Activated CD8-positive, alpha-beta memory T cell treated with anti-CD3 and anti-CD28 coated beads for 48 hours (primary cell): ENCODE measurements at places on chromosomes 1 and 21.

GRCh38 chr1:226110249-226111097, 48.0 kb downstream of the H3-3A start:
- DNase-seq = peak; percentile 66

- no peak for DNase-seq
These were observed 41.1 kb downstream of the COLGALT2 start for GRCh38 chr1:183996396-183996795.

DNA sequence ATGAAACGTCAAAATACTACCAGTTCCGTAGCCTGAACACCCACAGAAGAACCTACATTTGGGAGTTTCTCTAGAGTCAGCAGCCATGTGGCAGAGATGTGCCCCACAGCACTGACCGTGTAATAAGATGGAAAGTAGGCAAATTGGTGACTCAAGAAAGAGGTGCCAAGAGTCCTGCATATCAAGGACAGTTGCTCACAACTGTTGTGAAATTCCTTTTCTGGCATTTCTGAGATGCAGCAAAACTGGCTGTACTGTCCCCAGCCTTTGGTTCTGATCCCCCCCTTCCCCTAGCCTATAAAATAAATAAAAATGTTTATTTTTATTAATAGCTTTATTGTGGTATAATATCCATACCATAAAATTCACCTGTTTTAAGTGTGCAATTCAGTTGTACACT, 324.0 kb downstream of the PCP4 start:
- DNase-seq = no peak

DNA sequence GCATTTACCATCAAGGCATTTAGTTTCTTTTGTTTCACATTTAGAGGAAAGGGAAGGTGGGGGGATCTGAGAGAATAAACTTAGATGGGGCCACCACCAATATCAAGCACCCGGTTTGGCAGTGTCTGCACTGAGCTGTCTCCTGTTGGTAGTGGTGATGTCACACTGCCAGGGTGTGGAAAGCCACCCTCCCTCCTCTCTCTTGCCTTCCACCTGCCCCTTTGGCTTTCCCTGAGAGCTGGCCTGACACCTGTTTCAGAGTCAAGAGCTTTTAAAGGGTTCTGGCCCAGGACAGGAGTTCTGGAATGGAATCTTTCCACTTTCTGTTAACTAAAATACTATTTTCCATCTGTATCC, 13.4 kb downstream of the ATF3 start:
- no peak for DNase-seq

GRCh38 chr1:222785529-222785928, 29.3 kb upstream of the DISP1 start:
- DNase-seq = no peak

GRCh38 chr21:17523007-17523451, 10.2 kb downstream of the CXADR start:
- no peak for DNase-seq

DNA sequence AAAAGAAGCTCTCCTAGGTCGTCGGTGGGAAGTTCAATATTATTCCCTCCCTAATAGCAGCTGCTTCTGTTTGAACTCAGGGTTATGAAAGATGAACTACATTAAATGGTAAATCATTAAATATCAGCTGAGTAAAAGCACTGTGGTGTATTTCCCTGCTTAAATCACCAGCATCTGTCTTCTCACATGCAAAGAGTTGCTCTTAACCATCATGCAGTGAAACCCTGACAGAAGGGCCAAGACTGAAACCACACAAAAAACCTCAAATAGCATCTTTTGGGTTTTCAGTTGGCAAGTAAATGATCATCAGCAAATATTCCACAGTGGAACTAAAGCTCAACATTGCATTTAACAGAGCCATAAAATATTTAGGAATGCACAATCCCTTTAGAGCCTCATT, 380.0 kb upstream of the ADGRL2 start:
- no peak for DNase-seq

DNA sequence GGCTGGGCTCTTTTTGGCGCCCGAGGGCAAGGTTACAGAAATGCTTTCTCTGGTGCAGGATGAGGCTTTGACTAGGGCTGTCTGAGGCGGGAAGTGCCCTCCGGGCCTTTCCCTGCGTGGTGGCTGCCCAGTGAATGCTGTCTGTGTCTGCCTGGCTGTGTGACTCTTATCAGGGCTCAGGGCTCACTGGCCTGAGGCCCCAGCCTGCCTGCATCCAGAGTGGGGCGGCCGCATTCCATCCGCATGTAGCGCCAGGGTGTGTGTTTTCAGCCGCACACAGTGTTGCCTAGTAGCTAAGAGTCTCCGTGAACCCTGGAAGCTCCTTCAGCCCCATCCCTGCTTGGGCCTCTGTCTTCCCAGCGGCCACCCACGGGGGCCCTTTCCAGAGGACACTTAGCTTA, 59.1 kb downstream of the FAAP20 start:
- DNase-seq = no peak
